Activated CD4-positive, alpha-beta T cell treated with anti-CD3 and anti-CD28 coated beads, Interleukin-2, amount 50 U/mL, for 48 hours (primary cell): ENCODE measurements at places on chromosomes 11 and 22.

DNA sequence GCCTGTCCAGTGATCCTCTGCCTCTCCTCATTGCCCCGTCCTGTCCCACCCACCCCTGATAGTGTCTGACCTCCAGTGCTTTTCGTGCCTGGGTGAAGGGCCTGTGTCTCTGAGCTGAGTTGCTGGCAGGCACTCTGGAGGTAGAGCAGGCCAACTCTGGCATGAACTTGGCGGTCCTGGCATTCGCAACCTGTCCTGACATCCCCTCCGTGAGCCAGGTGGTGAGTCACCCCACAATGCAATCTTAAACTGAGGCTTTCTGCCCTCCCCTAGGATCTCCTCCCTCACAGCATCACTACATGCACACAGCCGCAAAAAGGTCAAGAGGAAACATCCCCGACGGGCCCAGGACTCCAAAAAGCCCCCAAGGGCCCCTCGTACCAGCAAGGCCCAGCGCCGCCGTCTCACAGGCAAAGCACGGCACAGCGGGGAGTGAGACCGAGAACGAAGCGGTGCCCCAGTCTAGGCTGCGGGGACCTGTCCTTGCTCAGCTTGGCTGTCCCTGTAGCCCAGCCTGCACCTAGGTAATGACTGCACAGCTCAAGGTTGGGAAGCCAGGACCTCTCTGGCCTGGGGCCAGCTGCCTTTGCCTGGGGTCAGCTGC is 4.9 kb downstream of the NOL12 start:
- no peak for DNase-seq

DNA sequence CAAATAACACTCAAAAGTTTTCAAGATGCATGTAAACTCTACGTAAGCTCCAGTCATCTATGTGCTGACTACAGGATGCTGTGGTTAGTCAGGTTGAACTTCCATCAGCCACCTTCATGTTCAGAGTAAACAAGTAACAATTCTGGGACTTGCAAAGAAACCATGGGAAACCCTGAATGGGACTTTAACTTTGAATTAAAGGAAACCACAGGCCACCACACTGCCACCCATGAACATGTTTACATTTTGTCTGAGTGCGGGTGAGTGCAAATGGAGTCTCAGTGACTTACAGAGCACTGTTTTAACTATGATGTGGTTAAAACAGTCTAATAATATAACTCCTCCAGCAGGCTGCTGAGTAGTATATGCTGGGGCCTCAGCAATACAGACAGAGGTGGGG is 12.9 kb upstream of the SYTL2 start:
- DNase-seq, result peak; percentile 40

DNA sequence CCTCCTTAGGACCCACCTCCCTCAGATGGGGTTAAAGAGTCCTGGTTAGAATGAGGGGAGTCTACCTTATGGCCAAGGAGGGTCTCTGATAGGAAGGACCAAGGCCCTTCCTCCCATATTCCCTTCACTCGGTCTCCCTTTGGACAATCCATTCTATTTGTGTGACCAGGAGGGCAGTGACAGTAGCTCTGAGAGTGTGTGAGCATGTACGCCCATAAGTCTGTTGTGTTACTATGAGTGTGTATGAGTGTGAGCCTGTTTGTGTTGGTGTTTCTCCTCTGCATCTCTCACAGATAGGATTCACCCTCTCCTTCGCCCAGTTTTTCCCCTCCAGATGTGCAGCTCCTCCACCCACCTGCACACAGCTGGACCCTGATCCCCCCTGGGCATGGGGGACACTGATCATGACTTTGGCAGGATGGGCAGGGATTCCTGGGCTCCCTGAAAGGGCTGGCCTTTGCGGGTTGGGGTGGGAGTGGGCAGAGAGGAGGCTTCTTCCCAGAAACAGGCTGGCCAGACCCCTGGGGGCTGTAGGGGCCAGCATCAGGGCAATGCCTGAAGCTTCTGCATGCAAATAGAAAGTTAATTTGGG is 14.5 kb downstream of the PHLDB1 start:
- no peak for DNase-seq

- DNase-seq, result no peak
Measured at GRCh38 chr22:23251445-23252093, 71.3 kb downstream of the BCR start.

DNA sequence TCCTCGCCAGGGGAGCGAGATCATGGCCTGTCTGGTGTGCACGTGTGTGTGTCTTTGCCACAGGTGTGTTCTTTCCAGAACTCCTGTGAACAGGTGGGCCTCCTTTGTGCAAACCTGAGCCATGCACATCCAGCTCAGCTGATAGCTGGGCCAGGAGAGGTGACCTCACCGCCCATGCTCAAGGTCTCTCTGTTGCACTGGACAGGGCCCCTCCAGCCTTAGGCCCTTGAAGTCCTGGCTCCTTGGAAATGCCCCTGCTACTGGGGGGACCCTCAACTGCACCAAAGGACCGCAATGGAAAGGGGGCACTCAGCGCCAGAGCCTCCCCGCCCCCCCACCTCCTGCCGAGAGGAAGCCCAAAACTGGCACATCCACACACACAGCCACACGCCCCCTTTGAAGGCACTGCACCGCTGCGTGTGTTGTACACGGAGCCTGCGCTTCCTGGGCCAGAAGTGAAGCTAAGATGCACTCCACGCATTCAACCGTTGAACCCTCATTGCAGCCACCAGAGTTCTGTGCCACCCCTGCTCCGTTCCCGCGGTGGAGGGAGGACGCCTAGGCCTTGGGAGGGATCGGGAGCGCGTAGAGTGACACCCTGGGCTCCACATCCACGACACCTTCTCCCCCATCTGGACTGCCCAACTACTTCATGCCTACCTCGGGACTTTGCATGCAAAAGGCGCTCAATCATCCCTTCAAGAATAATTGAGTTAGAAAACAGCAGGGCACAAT is 16.4 kb upstream of the IL2RB start:
- no peak for DNase-seq

DNA sequence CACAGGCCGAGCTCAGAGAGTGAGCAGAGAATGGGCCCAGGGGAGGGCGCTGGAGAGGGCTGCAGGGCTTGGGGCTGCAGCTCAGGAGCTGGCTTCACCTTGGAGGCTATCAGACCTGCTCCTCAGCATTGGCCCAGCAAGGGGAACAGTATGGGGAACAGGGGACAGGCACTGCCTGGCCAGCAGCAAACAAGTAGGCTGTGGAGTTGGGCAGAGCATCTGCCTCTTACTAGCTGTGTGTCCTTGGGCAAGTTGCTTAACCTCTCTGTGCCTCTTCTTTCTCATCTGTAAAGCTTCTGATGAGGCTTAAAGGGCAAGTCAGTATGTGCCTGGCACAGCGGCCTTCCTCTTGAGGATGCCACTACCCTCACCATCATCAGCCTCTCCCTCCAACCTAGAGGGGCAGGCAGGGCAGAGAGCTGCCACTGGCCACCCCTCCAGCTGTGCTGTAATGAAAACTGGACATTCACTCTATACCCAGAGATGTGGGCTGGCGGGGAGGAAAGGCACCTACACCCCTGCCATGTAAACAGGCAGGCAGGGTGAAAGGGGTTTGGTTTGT is 7.5 kb upstream of the CDKN1C start:
- peak; percentile 47 for DNase-seq

DNA sequence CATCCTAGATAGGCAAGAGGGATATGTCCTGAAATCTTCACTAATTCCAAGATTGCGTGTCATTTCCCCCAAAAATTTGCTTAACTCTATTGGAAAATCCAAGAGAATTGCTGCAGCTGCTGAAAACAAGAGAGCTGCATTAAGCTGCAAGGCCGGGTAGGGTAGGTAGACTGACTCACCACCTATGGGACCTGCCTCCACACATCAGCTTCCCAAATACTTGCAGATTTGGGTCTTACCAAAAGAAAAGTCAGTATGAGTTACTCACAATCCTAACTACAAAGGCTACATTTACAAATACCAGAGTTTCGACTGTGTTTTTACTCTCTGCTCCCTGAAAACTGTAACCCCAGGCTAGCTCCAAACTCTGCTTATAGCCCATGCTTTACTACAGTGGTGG is 142.5 kb upstream of the TEAD1 start:
- no peak for DNase-seq
